ENCODE measurements at places on chromosomes 6 and 20. TPM values are rescaled to one million over a fixed set of nuclear protein-coding genes. Genes with fewer than 3 reads are reported as not detected.
A peak's percentile ranks its signal among the peaks of the same experiment; 100 is the strongest.

Gene SLC32A1
- total RNA-seq: not detected

DNA sequence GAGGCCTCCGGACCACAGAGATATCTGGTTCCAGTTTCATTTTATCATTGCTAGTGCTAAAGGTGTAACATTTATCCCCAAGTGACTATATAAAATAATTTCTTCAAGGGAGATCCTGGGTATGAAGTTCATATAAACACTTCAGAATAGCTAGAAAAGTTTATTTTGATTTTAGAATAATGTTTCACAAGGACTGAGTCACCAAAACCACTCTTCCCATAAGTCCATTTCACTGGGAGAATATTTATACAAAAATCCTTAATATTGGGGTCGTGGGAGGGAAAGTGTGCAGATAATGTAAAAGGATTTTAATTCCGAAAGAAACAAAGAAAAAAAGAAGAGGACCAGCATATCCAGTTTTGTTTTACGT lies 128.1 kb downstream of the ISM1 start:
- H3K4me3 ChIP-seq: no peak overlapping the region
- H3K27ac ChIP-seq: no peak overlapping the region
- no peaks in the 10 kb centered on the region for H3K4me1 ChIP-seq
- H3K36me3 ChIP-seq: no peaks in the 10 kb centered on the region
- H3K27me3 ChIP-seq: no peaks in the 10 kb centered on the region

Gene OSBPL2
- 112 TPM for total RNA-seq

Gene CRISP2
- total RNA-seq: not detected

- H3K4me1 ChIP-seq: peaks cover under 1% of the 10 kb centered on the region
- H3K27me3 ChIP-seq: no peaks in the 10 kb centered on the region
- H3K27ac ChIP-seq: no peak overlapping the region
- DNase-seq: no peak
- H3K4me3 ChIP-seq: no peak overlapping the region
Observed at GRCh38 chr20:31555203-31555775, 41.0 kb downstream of the HM13 start.

DNA sequence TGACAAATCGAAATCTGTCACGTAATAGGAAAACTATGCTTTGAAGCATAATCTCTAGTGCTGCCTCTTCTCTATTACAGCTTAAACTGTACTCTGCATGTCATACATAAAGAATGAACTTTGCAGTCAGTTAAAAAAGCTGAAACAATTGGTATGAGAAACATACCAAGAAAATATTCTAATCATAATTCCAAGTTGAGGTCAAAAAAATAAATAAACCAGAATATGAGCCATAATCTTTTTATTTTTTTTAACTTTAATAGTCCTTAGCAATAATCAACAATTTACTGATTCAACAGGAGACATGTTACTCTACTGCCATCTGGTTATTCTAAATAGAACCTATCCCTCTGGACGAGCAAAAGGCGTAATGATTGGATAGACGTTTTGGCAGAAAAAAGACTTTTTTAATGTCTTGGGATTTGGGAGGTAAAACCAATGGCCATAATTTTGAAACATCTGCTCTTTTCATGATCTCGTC lies 224.4 kb upstream of the FLRT3 start:
- no peaks in the 10 kb centered on the region for H3K4me1 ChIP-seq
- no peaks in the 10 kb centered on the region for H3K27me3 ChIP-seq
- DNase-seq: no peak
- H3K36me3 ChIP-seq: no peaks in the 10 kb centered on the region

DNA sequence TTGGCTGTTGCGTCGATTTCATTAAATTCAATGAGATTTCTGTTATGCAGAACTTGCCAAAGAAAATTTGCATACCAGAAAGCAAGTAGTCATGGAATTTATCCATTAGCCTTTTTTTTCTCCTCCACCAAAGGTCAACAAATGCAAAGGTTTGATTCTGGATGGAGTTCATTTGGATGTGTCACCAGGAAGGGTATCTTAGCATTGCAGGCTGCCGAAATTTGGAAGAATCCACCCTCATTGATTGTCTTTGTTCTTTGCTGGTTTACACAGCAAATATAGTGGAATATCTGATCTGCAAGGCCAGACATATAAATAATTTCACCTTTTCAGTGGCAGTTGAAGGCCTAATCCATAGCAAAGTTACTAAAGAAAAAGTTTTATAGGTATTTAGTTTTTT lies 229.4 kb upstream of the SLC35B3 start:
- no peaks in the 10 kb centered on the region for H3K36me3 ChIP-seq
- H3K4me3 ChIP-seq: no peak overlapping the region
- no peaks in the 10 kb centered on the region for H3K4me1 ChIP-seq
- H3K27me3 ChIP-seq: no peaks in the 10 kb centered on the region

DNA sequence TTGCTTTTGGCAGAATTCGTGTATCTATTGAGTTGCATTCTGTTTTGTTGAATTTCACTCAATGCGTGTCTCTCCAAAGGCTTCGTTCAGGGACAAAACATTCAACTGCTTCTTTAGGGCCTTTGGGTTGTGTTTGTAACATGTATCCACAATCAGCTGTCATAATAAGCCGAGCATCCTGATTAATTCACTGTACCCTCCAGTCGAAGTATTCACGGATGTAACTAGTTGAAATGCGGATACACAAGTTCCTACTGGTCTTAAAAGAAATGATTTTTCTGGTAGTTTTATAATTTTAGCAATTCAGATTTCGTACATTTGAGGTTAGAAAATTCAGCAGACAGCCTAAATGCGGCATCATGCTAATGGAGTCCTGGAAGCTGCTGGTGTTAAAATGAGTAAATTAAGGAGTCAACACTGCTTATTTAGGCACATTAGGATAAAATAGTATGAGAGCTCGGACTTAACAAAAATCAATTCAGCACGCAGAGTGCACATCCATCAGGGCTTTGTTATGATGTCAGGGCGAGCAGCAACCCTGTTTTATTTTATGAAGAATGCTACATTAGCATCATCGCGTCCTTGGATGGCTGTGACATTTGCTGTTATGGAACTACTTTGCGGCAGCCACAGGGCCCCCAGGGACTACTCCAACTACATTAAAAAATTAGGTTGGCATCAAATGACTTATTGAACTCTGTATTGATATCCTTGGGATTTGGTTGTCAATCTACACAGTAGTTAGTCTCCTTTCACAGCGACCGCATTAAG lies 489.3 kb upstream of the FLRT3 start:
- no peak overlapping the region for H3K27ac ChIP-seq
- no peak overlapping the region for H3K4me3 ChIP-seq
- H3K4me1 ChIP-seq: no peaks in the 10 kb centered on the region
- H3K36me3 ChIP-seq: no peaks in the 10 kb centered on the region

- H3K27ac ChIP-seq: no peak overlapping the region
- no peaks in the 10 kb centered on the region for H3K4me1 ChIP-seq
- no peak for DNase-seq
- H3K36me3 ChIP-seq: no peaks in the 10 kb centered on the region
Observed at GRCh38 chr6:12241493-12242175, 48.5 kb upstream of the EDN1 start.

DNA sequence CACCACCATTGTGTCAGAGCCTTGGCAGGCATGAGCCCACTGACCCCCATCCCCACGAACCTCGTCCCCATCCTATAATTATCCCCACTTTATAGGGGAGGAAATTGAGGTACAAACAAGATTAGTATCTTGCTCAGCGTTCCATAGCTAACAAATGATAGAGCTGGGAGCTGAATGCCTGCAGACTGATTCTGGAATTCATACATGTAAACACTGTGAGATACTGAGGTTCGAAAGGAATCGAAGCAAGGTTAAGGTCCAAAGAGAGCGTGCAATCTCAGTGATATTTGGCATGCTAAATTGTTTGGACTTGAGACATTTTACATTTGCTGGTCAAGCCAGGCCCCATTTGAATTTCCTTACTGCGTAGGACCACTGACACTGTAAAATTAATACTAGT lies 746.6 kb downstream of the COL12A1 start:
- DNase-seq: no peak
- H3K4me1 ChIP-seq: no peaks in the 10 kb centered on the region
- no peak overlapping the region for H3K4me3 ChIP-seq
- no peak overlapping the region for H3K27ac ChIP-seq
- H3K27me3 ChIP-seq: no peaks in the 10 kb centered on the region

Gene GPX5
- total RNA-seq: not detected

Gene FRK
- total RNA-seq: not detected

DNA sequence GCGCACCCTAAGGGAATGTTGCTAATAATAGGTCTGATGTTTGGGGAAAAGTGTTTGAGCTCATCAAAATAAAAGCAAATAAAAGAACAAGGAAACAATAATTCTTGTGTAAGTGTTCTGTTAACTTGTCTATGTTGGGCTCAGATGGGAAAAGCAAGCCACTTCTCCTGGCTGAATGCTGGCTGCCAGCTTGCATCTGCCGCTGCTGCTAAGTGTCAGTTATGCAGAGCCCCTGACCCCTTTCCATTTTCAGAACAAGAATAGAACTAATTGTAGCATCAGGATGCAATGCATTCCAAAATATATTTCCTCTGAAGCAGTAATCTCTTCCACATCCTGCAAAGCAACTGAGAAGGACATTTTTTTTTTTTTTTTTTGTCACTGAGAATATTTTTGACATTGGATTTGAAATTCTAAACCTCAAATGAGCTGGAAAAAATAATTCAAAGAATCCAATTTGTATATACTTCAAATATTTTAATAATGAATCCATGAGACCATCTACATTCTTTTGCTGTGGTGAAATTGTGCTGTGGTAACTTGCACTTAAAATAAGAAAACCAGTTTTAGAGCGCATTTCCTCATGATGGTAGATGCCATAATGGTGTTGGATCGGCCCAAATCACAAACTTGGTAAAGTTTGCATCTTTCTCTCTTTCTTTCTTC lies 43.9 kb upstream of the DEK start:
- H3K4me3 ChIP-seq: no peak overlapping the region
- no peaks in the 10 kb centered on the region for H3K27me3 ChIP-seq
- no peak for DNase-seq
- no peak overlapping the region for H3K27ac ChIP-seq

- no peak overlapping the region for H3K27ac ChIP-seq
- H3K4me3 ChIP-seq: no peak overlapping the region
- no peaks in the 10 kb centered on the region for H3K27me3 ChIP-seq
- no peaks in the 10 kb centered on the region for H3K36me3 ChIP-seq
- H3K4me1 ChIP-seq: no peaks in the 10 kb centered on the region
Observed at GRCh38 chr6:1562171-1562955, 47.4 kb upstream of the FOXC1 start.

- DNase-seq: no peak
- peaks cover 4% of the 10 kb centered on the region for H3K36me3 ChIP-seq
- H3K4me1 ChIP-seq: no peaks in the 10 kb centered on the region
- H3K4me3 ChIP-seq: no peak overlapping the region
- H3K27me3 ChIP-seq: no peaks in the 10 kb centered on the region
Observed at GRCh38 chr20:3275064-3275935, 36.3 kb upstream of the SLC4A11 start.

GRCh38 chr6:134397676-134398075 lies 79.8 kb upstream of the SGK1 start:
- H3K36me3 ChIP-seq: no peaks in the 10 kb centered on the region
- no peak for DNase-seq
- H3K27ac ChIP-seq: no peak overlapping the region
- H3K4me3 ChIP-seq: no peak overlapping the region

DNA sequence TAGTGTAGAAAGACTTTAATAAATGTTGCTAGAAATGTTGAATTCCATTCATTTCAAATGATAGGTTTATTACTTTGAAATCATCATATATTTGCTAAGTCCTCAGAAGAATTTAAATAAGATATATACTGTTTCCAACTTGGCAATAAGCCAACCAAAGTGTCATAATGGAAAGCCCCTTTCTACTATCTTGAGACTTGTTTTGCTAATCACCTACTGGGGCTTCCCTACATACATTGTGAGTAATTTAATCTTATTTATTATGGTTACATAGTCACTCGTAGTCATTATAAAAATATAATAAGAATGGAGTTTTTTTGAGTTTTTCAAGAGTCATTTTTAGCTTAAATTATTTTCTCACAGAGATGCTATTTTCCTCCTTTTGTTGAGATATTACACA lies 20.7 kb downstream of the COL19A1 start:
- peak; percentile 42 for DNase-seq
- H3K27me3 ChIP-seq: peaks cover 2% of the 10 kb centered on the region
- H3K4me3 ChIP-seq: no peak overlapping the region
- H3K27ac ChIP-seq: peak overlapping the region; percentile 68

Gene LPA
- not detected for total RNA-seq

Gene SYCP2L
- total RNA-seq: 7.3 TPM

Gene MBOAT1
- 7.5 TPM for total RNA-seq

DNA sequence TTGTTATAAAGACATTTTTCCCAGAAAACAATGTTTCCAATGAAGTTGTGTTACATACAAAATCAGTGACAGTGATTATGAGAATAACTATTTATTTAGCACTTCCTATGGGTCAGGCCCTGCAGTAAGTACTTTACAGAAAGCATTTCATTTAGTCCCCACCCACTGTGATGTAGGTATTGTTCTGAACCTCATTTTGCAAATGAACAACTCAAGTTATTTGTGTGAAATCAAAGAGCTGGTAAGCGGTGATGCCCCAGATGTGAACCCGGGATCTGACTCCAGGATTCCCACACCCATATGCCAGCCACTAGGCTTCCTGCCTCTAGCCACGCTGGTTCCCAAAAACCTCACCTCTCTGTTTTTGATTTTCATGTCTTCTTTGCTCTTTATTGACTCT lies 30.9 kb downstream of the FAXC start:
- no peak overlapping the region for H3K27ac ChIP-seq
- peaks cover 2% of the 10 kb centered on the region for H3K27me3 ChIP-seq
- H3K4me3 ChIP-seq: no peak overlapping the region
- DNase-seq: no peak

DNA sequence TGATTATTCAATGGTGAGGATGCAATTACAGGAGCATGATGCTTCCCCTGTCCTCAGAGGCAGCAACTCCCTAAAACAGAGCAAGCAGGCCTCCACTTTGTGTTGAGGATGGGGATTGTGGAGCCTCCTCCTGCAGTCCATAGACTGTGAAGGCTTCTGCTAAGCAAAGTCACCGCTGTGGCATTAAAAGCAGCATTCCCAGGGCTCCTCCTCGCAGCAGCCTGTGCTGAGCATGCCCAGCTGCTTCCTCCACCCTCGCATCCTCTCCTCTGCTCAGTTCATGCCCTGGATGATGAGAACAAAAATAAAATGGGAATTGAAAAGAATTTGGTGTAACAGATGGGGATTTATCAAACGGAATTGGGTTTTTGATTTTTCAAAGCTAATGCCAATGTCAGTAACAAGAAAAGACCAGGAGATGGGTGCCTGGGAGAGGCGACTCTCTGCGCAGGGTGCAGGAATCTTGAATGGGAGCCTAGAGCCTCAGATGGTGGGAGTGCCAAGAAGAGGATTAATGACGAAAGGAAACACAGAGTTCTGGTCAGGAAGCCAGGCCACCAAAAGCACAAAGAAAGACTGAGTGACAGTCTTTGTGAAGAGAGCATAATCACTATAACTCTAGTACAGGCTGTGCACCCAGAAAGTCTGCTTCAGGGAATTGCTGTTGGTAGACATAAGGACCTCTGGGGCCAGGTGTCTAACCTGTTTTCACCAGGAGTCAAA lies 347.6 kb downstream of the TPBG start:
- no peaks in the 10 kb centered on the region for H3K4me1 ChIP-seq
- no peak overlapping the region for H3K27ac ChIP-seq

Measured in natural killer cell (primary cell).